SJSA1 (cell line): ENCODE measurements at places on chromosomes 12 and 14.

- DNase-seq, result no peak
Observed at GRCh38 chr12:1716215-1716862, 25.5 kb downstream of the ADIPOR2 start.

DNA sequence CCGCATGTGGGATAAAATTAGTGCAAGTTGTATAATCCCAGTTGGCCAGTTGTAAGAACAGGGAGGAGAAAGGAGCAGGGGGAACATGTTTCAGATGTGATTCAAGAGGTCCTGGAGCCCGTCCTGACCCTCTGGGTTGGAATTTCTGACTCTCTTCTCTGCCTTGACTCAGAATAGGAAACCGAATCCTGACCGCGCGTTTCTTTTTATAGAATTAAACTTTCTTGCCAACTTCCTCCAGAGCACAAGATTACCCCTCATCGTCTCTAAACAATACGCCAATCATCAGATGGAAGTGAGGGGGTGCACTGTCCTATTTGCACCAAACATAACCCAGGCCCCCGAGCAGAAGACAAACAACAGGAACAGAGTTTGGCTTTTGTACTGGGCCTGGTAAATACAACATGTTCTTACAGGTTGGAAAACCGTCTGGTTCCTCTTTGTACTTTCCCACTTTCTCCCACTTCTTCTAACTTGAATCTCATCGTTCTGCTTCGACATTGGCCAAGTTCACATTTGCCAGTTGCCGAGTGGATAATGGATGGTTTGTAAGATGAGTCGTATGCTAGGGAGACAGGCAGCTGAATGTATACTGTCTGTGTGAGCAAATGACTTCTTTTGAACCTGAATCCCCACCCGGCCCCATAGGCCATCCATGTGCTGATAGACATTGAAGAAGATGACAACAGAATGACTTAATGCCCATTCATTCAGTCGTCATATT lies 42.6 kb upstream of the MED13L start:
- peak; percentile 52 for DNase-seq

- no peak for DNase-seq
Observed at GRCh38 chr12:5650281-5650680, 218.4 kb downstream of the NTF3 start.

- DNase-seq, result peak; percentile 76
Observed at GRCh38 chr14:69317102-69317755, 57.3 kb downstream of the GALNT16 start.

GRCh38 chr14:94171208-94171607 lies 2.9 kb upstream of the PPP4R4 start:
- DNase-seq, result peak; percentile 31

DNA sequence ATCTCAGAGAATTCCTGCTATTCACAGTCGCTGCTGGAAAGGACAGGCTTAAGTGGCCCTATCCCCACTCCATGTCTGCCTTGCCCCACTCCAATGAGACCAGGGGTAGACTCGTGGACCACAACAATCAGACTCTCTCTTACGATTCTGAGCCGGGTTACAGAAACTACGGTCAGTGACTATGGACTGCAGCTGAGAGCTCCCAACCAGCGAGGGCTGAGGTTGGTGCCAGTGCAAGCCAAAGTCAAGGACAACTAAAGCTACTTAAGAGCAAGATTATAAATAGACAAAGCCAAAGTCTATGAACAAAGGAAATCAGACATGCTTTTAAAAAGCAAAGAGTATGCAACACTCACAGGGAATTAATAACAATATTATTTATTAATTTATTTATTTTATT lies 18.3 kb upstream of the AMIGO2 start:
- DNase-seq, result no peak

DNA sequence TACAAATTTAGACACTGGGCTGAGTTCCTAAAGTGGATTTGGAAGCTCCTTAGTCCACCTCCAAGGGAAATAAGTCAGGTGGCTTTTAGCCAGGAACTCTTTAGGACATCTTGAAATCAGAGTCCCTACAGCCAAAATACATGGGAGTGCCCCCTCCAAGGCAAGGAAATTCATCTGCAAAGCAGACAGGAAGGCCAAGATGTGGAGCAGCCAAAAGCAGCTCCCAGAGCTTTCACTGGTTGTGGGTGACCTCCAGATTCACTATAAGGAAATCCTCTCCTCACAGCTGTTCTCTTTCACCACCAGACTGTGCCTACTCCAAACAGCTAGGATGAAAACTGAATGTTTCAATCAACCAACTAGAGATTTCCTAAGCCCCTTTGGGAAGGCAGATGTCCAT lies 6.6 kb downstream of the TTC9 start:
- DNase-seq, result no peak

GRCh38 chr14:73633116-73634010 lies 11.4 kb upstream of the DNAL1 start:
- DNase-seq, result peak; percentile 20

- DNase-seq, result peak; percentile 54
Observed at GRCh38 chr12:108950991-108951739, 69.7 kb downstream of the SVOP start.

DNA sequence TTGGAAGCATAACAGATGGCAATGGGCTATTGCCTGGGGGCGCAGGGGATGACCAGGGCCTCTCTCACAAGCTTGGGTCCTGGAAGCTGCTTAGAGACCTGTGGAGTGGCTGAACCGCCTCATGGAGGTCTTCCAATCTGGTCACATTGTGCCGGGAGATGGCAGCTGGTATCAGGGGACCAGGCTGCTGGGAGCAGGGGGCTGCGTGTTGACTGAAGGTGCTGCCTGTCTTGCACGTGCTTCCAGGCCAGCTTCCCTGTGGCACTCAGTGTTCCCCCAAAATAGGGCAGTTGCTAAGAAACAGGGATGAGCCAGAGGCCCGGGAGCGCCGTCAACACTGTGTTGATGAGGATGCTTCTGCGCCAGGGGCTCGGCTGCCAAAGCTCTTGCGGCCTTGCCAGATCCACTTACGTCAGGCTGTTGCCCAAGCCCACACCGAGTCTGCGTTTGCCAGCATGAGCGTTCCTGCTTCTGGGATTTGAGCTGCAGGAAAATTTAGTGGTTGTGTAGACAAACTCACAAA lies 39.8 kb downstream of the ELK3 start:
- no peak for DNase-seq

DNA sequence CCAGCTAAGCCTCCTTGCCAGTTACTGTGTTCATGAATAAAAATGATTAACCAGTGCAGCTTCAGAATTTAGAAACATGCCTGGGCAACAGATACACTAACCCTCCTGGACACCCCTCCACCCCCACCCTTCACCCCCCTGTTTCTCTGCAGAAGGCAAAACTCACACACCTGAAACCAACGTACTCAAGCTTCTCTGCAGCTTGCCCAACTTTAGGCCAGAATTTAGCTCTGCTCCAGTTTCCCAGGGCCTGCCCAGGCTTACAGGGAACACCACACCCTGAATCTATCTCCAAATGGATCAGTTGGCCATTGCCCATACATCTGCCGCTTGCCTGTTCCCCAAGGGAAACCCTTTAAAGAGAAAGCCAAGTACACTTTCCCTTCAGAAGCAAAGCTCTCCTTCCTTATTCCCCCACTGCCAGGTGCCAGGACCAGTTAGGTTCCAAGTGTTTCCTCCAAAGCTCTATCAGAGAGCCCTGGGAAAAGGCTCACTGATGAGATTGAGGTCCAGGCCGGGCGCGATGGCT lies 1.8 kb upstream of the SPPL3 start:
- DNase-seq, result no peak

DNA sequence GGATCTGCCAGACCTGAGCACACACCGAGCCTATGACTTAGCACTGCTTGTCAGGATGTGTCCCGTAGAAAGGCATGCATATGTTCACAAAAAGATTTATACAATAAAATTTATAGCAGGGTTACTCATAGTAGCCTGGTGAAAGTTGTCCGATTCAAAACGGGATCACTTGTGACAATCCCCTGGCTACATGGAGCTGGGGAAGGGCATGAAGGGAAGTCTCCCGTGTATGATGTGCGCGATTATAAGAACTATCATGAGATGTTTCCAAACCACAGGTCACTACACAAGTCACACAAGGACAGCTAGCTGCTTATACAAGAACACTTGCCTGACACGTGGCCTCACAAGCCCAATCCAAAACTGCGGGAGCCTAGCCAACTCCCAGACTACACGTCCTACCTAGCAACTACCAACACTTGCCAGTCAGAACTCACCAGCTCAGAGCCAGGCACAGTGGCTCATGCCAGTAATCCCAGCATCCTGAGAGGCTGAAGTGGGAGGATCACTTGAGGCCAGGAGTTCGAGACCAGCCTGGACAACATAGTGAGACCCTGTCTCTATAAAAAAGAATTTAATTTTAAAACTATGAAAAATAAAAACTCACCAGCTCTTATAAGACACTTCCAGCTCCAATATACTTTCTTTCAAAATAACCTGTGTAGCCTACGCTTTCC lies 7.5 kb upstream of the CDCA4 start:
- no peak for DNase-seq

GRCh38 chr12:27015730-27016076 lies 1.5 kb upstream of the TM7SF3 start:
- DNase-seq, result no peak

DNA sequence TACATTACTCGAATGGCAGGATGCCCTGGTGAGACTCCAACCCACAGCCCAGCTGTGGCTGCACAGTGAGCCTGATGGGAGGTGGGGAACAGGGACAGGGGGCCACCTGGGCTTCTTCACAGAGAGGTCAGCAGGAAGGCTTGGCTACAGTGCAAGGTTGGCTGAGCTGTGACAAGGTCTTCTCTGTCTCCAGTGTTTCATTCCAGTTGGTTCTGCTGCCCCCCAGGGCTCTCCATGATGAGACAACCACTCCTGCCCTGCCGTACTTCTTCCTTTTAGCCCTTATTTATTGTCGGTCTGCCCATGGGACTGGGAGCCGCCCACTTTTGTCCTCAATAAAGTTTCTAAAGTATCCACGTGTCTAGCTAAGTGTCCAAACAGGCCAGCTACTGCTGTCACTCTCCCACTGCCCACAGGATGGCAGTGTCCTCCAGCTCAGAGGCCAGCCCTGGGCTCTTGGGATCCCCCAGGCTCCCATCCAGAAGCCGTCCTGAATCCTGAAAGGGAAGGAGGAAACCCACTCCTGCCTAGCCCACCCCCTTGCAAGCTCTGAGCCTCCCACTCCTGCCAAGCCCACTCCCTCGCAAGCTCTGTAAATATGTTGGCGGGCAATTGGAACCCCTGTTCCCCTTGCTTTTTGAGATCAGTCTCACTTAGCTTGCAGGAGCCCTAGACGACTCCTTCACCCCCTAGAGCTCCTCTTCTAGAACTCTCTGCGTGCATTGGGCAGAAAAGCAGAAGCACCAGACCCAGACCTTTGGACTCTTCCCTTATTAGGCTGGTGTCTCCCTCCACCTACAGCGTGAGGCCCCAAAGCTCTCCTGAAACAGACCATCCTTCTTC lies 5.4 kb downstream of the C1QL4 start:
- DNase-seq, result no peak

DNA sequence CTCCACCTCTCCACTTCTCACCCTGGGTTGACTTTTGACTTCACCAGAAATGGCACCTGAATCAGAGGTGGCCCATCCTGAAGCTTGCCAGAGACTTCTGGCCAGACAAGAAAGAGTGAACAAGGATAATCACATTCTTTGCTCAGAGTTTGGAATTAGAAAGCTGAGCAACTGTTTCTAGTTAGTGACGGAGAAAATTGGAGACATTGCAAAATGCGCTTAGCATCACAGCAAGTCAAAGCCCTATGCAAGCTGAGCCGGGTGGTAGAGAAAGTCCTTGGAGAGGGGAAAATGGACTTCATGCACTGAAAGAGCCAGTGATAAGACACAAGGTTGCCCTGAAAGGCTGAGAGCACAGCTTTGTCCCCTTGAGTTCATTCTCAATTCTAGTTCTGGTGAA lies 161.8 kb downstream of the PAH start:
- DNase-seq, result no peak

DNA sequence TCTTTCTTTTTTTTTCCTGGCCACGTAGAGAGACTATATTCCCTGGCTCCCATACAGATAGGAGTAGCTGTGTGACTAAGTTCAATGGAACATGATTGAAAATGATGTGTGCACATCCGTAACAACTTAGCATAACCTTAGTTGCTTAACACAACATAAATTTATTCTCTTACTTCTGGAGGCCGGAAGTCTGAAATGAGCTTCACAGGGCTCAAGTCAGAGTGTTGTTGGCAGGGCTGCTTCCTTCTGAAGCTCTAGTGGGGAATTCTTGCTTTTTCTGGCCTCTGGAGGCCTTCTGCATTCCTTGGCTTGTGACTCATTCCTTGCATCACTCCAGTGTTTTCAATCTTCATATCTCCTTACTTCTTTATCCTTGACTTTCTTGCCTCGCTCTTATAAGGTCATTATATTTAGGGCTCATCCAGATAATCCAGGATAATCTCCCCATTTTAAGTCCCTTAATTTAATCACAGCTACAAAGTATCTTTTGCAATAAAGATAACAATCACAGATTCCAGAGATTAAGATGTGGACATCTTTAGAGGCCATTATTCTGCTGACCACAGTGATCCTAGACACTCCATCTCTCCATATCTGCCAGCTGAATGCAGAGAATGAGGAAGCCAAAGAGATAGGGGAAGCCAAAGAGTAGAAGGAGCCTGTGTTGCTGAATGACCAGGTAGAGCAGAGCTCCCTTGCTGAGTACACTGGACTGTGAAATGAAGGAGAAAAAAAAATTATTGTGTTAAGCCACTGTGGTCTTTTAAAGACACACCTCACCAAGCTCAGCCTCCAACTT lies 21.0 kb upstream of the SNX6 start:
- DNase-seq, result no peak

DNA sequence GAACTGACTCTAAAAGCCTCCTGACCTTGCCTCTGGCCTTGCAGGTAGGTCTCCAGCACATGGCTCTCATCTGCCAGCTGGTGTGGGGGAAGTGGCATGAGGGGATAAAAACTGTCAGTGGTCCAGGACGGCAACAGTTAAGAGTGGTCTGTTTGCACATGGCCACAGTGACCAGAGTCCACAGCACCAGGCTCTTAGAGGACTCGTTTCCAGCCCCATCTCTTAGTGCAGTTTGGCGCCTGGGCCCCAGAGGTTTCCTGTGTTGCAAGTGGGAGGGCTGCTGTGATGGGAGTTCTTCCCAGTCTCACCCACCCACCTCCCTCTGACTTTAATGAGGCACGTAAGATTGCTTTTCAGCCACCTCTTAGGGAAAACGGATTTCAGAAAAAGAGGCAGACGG lies 37.0 kb downstream of the APPL2 start:
- no peak for DNase-seq

- no peak for DNase-seq
Observed at GRCh38 chr12:6574576-6575295, 6.6 kb upstream of the NOP2 start.

DNA sequence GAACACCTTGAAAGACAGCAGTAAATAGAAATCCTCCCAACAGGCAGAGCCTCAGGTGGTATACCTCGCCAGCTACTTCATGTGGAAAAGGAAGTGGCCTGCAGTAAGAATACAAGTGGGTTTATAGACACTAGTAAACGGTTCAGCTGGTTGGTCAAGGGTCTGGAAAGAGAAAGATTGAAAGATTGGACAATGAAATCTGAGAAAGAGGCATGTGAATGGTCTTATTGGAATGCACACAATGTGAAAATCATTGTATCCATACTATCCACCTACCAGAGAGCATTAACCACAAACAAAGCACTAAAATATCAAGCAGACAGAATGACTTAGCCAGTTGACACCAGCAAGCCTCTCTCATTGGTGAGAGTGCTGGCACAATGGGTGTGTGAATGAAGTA lies 98.2 kb downstream of the SSPN start:
- no peak for DNase-seq
